ENCODE measurements at places on chromosomes 3 and 15.

GRCh38 chr15:90481023-90481422 lies 48.7 kb upstream of the CRTC3 start:
- DNase-seq, result no peak

DNA sequence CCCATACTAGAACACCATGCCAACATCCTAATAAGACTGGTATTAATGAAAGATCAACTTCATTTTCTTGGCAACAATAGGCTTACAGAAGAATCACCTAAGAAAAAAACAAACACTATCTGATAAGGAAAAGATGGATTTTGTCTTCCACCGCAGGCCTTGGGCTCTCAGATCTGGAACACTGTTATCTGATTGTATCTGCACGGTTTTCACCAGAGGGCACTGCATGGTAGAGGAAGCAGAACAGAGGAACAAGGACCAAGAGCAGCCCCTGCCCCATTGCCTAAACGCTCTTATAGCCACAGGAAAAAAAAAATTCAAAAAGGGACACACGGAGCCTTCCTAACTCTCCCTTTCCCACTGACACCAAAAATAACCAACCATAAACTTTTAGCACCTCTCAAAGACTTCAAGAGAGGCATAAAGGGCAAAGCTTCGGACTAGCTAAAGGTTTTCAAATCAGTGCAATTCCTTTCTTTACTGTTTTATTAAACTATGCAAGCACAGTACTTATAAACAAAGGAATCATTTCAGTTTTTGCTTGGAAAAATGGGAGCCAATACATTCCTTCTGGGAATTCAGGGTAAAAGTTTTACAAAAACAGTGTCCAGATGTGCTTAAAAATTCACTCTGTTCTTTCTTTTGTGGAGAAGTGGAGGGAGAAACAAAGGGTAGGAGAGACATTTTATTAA lies 23.3 kb downstream of the IL17RD start:
- DNase-seq, result no peak

DNA sequence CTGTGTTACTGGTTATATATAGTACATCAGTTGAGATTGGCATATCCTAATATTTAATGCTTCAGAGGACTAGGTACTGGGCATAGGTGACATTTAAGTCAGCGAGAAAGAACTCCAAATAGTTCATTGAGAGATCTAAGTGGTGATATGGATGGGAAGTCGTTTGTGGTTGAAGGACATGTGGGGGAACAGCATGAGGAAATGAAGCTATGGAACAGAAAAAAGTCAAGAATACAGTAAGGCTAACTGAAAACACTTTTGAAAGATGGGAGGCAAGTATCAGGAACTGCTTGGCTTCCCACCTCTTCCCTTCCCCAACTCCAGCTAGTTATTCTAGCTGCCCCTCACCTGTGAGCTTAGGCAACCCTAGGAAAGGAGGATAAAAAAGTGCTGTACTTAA lies 3.7 kb upstream of the MYO5A start:
- DNase-seq, result no peak

DNA sequence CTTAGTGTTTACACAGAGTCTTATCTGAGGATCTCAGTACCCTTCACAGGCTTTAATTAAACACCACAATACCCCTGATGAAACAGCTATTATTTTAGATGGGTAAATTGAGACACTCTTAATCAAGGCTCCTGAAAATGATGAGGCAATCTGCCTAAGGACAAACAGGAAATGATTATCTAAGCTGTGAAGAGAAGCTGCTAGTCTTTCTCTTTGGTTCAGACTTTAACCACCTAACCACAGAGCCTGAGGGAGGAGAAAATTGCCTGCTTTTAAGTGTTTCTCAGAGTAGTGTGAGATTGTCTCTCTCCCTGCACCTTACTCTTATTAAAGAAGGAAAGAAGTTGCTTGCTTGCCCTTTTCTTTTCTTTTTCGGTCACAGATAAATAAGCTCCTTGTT lies 364.3 kb upstream of the ADAMTS9 start:
- DNase-seq, result no peak

Data from substantia nigra (tissue), 51 donors.